ENCODE measurements at places on chromosomes 5 and 9. TPM values are rescaled to one million over a fixed set of nuclear protein-coding genes. Genes with fewer than 3 reads are reported as not detected.

DNA sequence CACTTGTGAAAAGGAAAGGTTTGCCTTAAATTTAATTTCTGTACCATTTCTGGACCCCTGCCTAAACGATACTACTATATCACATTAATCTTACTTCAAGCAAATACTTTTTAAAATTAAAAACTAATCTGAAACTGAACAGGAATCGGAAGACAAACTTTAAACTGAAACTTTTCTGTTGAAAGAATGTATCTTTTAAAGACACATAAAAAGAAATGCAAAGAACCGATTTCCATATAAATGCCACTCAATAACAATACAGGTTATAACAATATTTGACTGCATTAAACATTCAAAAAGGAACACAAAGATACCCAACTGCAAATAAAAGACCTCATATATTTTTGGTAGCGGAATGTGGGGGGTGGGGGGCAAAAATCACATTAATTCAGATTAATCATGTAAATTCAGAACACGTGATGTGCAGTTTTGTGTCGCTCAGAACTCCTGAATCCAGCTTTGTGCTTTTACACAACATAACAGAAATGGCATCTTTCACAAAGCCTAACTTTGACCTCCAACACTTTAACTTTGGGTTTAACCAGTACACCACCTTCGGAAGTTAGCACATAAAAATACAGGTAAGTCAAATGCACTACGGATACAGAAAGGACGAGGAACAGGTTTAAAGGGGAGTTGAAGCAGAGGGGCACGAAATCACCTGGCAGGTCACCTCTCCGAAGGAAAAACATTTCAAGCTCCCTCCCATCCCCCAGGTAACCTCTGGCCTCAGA, 925 bp downstream of the LIFR start:
- peaks cover 1% of the 10 kb centered on the region for H3K4me1 ChIP-seq
- H3K27me3 ChIP-seq = peaks cover 4% of the 10 kb centered on the region
- H3K4me3 ChIP-seq = peak overlapping the region; percentile 61
- peak overlapping the region; percentile 72 for H3K27ac ChIP-seq

DNA sequence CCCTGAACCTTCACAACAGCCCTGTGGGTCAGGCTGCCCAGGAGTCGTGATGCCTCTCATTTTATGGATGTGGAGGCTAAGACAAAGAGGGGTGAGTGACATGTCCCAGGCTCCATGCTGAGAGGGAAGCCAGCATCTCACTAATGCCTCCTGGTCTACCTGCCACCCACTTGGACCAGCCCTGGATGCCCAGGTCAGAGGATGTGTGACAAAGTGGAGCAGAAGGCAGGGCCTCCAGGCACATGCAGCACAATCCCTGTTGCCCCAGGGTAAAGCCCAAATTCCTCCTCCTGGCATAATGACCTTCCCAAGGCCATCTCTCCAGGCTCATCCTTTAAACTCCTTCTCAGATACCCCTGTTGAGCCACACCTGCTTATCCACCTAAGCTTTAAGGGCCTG, 51.4 kb upstream of the XPA start:
- no peaks in the 10 kb centered on the region for H3K4me1 ChIP-seq
- no peak overlapping the region for H3K4me3 ChIP-seq
- peak; percentile 16 for DNase-seq
- H3K36me3 ChIP-seq = no peaks in the 10 kb centered on the region
- no peaks in the 10 kb centered on the region for H3K27me3 ChIP-seq
- H3K27ac ChIP-seq = no peak overlapping the region

DNA sequence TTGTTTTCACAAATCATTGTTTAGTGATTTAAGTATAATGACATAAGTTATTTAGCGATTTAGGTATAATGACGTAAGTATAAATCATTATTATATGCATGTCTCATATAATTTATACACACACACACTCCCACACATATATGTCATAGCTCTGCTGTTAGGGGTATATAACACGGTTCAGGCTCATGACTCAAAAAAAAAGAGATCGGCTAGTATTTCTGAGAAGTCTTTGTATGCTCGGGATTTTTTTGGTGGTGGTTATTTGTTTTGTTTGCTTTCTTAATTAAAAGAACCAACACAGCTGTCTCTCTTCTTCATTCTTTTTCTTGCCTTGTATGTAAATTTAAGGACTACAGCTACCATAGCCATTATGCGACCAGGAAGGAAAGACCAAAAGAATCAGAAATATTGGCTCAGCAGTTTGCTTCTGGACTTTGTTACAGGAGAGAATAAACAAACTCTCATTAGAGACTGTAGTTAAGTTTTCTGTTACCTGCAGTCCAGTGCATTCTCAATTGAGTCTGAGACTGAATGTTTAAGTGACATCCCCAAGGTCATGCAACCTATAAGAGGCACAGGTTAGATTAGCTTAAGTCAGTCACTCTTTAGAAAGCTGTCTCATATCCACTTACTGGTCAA, 83.2 kb upstream of the NREP start:
- no peak overlapping the region for H3K27ac ChIP-seq
- no peaks in the 10 kb centered on the region for H3K27me3 ChIP-seq
- DNase-seq = no peak
- H3K4me3 ChIP-seq = no peak overlapping the region

- DNase-seq = no peak
- no peaks in the 10 kb centered on the region for H3K27me3 ChIP-seq
- no peak overlapping the region for H3K4me3 ChIP-seq
- no peaks in the 10 kb centered on the region for H3K4me1 ChIP-seq
Measured at GRCh38 chr9:75482566-75482965, 394.3 kb downstream of the OSTF1 start.

- no peak overlapping the region for H3K4me3 ChIP-seq
- no peaks in the 10 kb centered on the region for H3K27me3 ChIP-seq
- no peaks in the 10 kb centered on the region for H3K36me3 ChIP-seq
- H3K4me1 ChIP-seq = peaks cover 6% of the 10 kb centered on the region
- H3K27ac ChIP-seq = no peak overlapping the region
- no peak for DNase-seq
Measured at GRCh38 chr5:178194026-178194425, 6.9 kb upstream of the GMCL2 start.

- no peaks in the 10 kb centered on the region for H3K4me1 ChIP-seq
- H3K27me3 ChIP-seq = no peaks in the 10 kb centered on the region
- no peaks in the 10 kb centered on the region for H3K36me3 ChIP-seq
- no peak overlapping the region for H3K4me3 ChIP-seq
Measured at GRCh38 chr5:170552621-170553115, 48.8 kb downstream of the KCNIP1 start.

DNA sequence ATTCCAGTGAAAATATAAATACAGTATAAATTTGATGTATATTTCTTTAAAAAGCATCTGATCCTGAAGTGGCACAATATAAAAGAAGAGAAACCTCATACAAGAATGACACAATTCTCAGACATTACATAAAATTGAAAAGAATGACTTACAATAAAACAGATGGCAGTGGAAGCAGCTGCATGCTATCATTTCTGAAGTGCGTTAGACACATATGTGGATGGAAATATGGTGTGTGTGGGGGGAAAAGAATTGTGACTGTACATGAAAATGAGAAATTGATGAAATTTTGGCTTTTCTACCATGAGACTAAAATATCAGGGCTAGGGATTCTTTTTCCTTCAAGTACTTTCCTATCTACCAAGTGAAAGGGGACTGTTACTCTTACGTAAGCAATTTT, 45.9 kb upstream of the CDH18 start:
- no peaks in the 10 kb centered on the region for H3K27me3 ChIP-seq
- no peak overlapping the region for H3K27ac ChIP-seq
- no peaks in the 10 kb centered on the region for H3K36me3 ChIP-seq
- no peaks in the 10 kb centered on the region for H3K4me1 ChIP-seq
- DNase-seq = no peak
- no peak overlapping the region for H3K4me3 ChIP-seq

- no peaks in the 10 kb centered on the region for H3K36me3 ChIP-seq
- no peak overlapping the region for H3K27ac ChIP-seq
- DNase-seq = no peak
- no peak overlapping the region for H3K4me3 ChIP-seq
- H3K27me3 ChIP-seq = no peaks in the 10 kb centered on the region
Measured at GRCh38 chr9:3361116-3361515, 164.7 kb downstream of the RFX3 start.

- H3K36me3 ChIP-seq = no peaks in the 10 kb centered on the region
- DNase-seq = no peak
- peaks cover 6% of the 10 kb centered on the region for H3K4me1 ChIP-seq
- peak overlapping the region; percentile 84 for H3K4me3 ChIP-seq
- peak overlapping the region; percentile 90 for H3K27ac ChIP-seq
Measured at GRCh38 chr5:14142202-14142826, 828 bp upstream of the TRIO start.

- no peaks in the 10 kb centered on the region for H3K4me1 ChIP-seq
- no peak overlapping the region for H3K4me3 ChIP-seq
- no peak overlapping the region for H3K27ac ChIP-seq
- DNase-seq = no peak
Measured at GRCh38 chr5:58073243-58073642, 386.6 kb downstream of the PLK2 start.

- no peak overlapping the region for H3K4me3 ChIP-seq
- no peaks in the 10 kb centered on the region for H3K4me1 ChIP-seq
- no peak for DNase-seq
- no peaks in the 10 kb centered on the region for H3K27me3 ChIP-seq
- H3K27ac ChIP-seq = no peak overlapping the region
- H3K36me3 ChIP-seq = no peaks in the 10 kb centered on the region
Measured at GRCh38 chr9:79592726-79593493, 21.1 kb downstream of the TLE4 start.

DNA sequence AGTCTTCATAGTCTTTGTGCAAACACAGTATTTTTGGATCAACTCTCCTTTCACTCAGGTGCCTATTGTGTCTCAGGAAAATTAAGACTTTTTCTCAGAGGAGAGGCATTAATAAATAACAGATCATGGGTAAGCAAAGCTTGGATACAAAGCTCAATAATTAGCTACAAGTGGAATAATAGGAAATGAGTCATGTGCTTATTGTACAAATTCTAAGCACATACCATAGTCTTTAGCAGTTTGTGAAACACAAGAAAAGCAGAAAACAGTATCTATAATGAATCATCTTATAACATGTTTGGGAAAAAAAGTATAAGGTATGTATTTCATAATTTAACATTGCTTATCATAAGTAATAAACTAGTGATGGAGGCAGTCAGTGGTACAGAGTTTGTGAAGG, 477.0 kb downstream of the CDH10 start:
- no peaks in the 10 kb centered on the region for H3K36me3 ChIP-seq
- H3K4me3 ChIP-seq = no peak overlapping the region
- no peak overlapping the region for H3K27ac ChIP-seq
- no peaks in the 10 kb centered on the region for H3K4me1 ChIP-seq

- peaks cover 2% of the 10 kb centered on the region for H3K27me3 ChIP-seq
- DNase-seq = no peak
- no peak overlapping the region for H3K27ac ChIP-seq
- no peaks in the 10 kb centered on the region for H3K36me3 ChIP-seq
- H3K4me1 ChIP-seq = peaks cover 4% of the 10 kb centered on the region
Measured at GRCh38 chr5:133801955-133802751, 166.3 kb downstream of the C5orf15 start.

DNA sequence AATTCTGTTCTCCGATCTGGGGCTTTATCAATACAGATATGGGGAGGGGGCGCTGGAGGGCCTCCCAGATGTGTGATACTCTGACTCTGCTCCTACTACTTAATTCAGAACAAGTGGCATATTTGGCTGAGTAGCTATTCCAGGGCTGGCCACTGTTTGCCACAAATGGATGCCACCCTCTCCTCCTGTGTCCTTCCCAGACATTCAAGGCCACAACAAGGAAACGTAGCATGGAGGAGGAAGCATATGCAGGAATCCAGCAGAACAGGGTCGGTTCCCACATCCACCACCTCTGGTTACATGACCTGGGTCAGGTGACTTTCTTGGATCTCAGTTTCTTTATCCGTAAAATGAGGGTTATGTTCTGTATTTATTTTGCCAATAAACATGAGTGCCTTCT, 131.0 kb downstream of the GOLPH3 start:
- H3K4me3 ChIP-seq = no peak overlapping the region
- no peak for DNase-seq
- H3K36me3 ChIP-seq = no peaks in the 10 kb centered on the region
- H3K4me1 ChIP-seq = no peaks in the 10 kb centered on the region

DNA sequence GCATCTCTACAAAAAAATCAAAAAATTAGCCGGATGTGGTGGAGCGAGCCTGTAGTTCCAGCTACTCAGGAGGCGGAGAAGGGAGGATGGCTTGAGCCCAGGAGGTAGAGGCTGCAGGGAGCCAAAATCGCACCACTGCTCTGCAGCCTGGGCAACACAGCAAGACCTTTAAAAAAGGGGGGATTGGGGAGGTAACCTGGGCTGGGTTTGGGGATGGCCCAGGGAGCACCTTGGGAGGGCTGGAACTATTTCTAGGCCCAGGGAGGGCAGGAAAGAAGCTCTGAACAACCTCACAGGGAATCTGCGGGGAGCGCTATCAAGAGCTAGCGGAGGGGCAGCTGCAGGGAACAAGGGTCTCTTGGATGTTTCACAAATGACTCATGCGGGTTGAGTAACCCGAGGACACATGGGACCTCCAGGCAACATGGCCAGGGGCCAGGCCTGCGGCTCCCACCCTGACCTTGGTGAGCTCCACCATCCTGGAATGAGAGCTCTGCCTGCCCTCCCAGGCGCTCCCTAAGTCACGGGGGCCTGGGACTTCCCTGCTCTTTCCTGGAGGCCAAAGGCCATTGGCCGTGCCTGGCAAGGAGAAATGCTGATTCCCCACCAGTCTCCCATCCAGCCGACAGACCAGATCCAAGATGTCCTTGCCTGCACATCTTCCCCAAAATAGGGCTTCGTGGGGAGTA, 23.4 kb downstream of the SARDH start:
- DNase-seq = peak; percentile 69
- H3K27me3 ChIP-seq = no peaks in the 10 kb centered on the region

GRCh38 chr5:24208686-24209106, 436.1 kb downstream of the CDH10 start:
- no peak overlapping the region for H3K27ac ChIP-seq
- no peak for DNase-seq
- H3K4me1 ChIP-seq = no peaks in the 10 kb centered on the region
- no peak overlapping the region for H3K4me3 ChIP-seq
- no peaks in the 10 kb centered on the region for H3K27me3 ChIP-seq

GRCh38 chr5:147509041-147509709, 693 bp downstream of the DPYSL3 start:
- peak overlapping the region; percentile 32 for H3K27ac ChIP-seq
- H3K36me3 ChIP-seq = no peaks in the 10 kb centered on the region
- H3K4me1 ChIP-seq = peaks cover 4% of the 10 kb centered on the region

DNA sequence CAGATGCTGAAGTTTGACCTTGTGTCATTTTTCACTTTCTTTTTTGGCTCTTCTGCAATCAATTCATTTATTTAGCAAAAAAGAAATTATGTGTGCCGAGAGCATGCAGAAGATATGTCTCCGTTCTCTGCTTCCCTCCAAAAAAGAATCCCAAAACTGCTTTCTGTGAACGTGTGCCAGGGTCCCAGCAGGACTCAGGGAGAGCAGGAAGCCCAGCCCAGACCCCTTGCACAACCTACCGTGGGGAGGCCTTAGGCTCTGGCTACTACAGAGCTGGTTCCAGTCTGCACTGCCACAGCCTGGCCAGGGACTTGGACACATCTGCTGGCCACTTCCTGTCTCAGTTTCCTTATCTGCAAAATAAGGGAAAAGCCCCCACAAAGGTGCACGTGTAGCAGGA, 2.4 kb downstream of the FGFR4 start:
- peaks cover 46% of the 10 kb centered on the region for H3K4me1 ChIP-seq
- H3K27me3 ChIP-seq = no peaks in the 10 kb centered on the region
- H3K27ac ChIP-seq = peak overlapping the region; percentile 16
- H3K4me3 ChIP-seq = no peak overlapping the region
- peaks cover 5% of the 10 kb centered on the region for H3K36me3 ChIP-seq
- DNase-seq = no peak

Gene OMD
- not detected for total RNA-seq

Gene FGF10
- total RNA-seq = 0.25 TPM

Gene KCTD16
- under 0.01 TPM for total RNA-seq

Gene GKAP1
- total RNA-seq = 3.5 TPM

Gene SPINK13
- total RNA-seq = not detected

Gene STING1
- 13.6 TPM for total RNA-seq
